ENCODE measurements at places on chromosomes 13 and 19.

DNA sequence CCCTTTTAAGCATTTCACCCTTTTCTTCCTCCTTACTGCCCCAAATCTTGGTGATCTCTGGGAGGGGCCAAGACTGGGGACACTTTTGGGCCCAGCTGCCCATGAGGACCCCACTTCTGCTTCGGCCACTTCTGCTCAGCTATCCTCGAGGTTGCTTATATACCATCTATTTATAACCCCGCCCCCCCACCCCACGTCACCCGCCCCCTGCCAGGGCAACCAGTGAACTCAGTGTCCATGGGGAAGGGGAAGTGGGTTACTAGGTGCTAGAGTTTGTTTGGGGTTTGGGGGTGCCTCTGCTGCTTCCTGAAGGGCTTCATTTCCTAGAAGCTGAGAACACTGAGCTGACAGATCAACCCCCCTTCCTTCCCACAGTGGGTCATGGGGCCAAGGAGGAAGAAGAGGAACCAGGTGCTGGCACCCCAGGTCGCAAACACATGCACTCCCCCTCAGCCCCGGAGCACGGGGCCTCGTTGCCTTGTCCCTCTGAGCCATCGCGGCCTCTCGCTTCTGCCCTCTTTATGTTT lies 6.1 kb upstream of the ADGRE5 start:
- no peak for DNase-seq

DNA sequence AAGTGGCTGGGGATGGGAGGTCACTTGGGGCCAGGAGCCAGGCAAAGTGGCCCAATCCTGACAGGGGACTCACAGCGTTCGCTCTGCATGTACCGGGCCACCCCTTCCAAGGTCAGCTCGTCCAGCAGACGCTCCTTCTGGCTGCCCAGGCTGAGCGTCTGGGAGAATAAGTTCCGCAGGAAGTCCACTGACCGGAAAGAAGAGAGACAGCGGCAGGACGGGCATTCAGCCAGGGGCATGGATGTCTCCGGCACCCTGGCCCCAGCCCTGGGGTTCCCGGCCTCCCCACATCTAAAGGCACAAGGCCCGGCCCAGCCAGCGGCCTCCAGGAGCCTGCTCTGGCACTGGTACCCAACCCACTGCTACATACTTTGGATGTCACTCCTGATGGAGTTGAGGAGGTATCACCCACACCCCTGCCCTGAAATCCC lies 6.1 kb downstream of the SIRT2 start:
- DNase-seq = no peak

DNA sequence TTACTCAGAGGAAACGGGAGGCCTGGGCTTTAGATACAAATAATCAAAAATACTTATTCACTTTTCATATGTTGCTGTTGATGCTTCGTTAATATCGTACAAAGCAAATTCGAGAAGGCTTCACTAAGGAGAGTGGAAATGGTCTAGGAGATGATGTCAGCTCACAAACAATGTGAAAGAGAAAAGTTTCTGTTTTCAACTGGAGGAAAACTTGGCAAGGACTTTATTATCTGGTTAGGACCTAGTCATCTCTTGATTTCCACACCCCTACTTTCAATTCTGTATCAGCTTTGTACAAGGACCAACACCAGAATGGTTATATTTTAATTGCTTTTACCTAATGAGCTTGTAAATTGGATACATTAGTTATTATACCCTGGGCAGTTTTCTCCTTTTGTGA lies 88.0 kb downstream of the SLC10A2 start:
- no peak for DNase-seq

- no peak for DNase-seq
These were observed 930 bp upstream of the PDE4C start for GRCh38 chr19:18226956-18227780.

DNA sequence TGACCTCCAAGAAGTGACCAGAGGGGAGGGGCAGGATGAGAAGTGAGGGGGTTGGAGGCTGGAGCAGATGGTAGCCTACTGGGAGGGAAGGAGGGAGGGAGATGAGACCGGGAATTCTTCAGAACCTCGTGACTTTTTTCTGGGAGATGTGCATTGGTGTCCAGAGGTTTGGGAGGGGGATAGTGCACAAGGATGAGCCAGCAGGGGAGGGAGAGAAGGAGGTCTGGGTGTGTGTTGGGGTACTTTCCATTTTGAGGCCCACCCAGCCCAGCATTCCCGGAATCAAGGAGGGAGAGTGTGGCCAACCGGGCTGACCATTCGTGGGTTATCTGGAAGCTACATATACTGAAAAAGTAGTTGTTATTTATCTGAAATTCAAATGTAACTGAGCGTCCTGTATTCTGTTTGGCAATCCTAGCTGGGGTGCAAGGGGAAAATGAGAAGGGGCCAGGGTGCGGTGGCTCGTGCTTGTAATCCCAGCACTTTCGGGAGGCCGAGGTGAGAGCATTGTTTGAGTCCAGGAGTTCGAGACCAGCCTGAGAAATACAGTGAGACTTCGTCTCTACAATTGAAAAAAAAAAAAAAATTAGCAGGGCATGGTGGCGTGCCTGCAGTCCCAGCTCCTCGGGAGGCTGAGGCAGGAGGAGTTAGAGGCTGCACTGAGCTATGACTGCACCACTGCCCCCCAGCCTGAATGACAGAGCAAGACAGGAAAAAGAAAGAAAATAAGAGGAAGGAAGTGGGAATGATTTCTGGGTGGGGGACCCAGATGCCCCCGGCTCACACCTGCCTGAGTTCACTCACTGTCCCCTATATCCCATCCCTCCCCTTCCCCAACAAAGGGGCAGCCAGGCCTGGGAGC lies 4.4 kb upstream of the C3 start:
- no peak for DNase-seq

- DNase-seq = no peak
These were observed 88.0 kb downstream of the ATP11A start for GRCh38 chr13:112777637-112778406.

DNA sequence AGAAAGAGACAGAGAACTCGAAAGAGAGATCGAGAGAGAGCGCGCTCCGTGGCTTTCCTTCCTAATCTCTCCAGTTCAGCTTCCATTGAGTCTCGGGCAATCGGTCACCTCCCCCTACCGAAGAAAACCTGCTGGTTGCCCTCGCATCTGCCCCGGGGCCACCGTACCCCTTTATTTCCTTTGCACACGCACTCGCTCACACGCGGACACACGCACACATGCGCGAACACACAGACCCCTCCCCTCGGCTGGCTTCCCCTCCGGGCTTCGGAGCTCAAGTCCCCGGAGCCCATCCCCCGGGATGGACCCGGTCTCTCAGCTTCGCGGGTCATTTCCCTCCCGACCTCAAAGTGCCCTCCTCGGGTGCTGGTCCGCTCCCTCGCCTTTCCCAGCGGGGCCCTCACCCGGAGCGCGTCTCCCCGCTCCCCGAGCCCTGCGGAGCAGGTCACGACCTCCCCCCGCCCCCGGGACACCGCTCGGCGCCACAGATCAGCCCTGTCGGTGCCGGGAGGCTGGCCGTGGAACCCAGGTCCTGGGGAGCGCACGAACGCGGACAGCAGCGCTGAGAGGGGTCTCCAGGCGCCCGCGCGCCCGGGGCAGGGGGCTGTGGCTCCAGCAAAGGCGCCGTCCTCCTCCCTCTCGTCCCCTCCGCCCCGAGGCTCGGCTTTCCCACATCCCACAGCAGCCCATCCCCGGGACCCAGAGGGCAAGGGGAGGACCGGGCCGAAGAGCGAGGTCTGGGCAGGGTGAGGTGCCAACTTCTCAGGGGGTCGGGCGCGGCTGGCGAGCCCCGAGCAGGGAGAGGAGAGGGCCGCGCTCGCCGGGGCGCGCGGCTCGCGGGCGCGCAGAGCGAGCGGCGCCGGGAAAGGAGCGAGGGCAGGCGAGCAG lies 1.8 kb downstream of the DACH1 start:
- no peak for DNase-seq

DNA sequence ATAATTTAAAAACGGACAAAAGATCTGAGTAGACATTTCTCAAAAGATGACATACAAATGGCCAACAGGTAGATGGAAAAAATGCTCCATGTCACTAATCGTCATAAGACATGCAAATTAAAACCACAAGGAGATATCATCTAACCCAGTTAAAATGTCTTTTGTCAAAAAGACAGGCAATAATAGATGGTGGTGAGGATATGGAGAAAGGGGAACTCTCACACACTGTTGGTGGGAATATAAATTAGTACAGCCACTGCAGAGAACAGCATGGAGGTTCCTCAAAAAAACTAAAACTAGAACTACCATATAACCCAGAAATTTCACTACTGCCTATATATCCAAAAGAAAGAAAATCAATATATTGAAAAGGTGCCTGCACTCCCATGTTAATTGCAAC lies 37.9 kb downstream of the OR10H4 start:
- no peak for DNase-seq

GRCh38 chr19:8304841-8305621 lies 3.1 kb downstream of the CD320 start:
- DNase-seq = no peak

DNA sequence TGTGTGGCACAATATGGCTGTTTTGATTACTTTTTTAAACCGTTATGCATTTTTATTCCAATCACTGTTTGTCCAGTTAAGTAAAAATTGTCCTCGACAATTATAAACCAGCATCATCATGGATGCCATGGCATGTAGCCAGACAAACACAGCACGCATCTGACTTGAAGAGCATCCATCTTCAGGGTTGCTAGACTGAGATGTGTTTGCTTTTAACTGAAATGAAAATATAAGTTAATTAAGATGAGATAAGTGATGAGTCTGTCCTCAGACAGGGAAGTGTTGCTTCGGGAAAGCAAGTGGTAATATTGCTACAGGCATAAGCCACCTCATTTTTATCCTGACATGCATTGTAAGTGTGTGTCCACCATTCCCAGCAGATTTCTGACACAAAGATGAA lies 92.8 kb upstream of the TPP2 start:
- DNase-seq = no peak
